Left lung (tissue), 14 donors: ENCODE measurements at places on chromosomes 3 and 15. TPM values are rescaled to one million over a fixed set of nuclear protein-coding genes. Genes with fewer than 3 reads are reported as not detected.

DNA sequence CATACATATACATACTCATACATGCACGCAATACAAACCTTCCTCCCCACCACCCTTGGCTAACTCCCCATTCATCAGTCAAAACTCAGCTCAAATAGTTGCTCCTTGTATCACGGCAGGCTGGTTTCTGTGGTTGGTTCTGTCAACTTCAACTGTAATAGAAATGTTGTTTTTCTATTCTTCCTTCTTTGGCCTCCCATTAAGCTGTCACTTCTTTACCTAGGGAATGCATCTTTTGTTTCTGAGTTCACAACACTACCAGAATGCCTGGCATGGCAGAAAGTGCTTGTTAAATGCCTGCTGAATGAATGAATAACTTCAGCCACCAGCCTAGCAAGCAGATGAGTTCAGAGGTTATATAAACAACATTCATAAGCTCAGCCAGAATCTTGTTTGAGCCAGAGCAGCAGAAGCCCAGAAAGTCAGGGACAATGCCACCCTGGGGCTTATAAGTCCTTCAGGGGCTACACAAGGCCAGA lies 63.1 kb downstream of the B3GALNT1 start:
- no peaks in the 10 kb centered on the region for H3K4me1 ChIP-seq
- H3K4me3 ChIP-seq, result no peak overlapping the region
- H3K36me3 ChIP-seq, result no peaks in the 10 kb centered on the region
- H3K27me3 ChIP-seq, result no peaks in the 10 kb centered on the region
- no peak overlapping the region for H3K27ac ChIP-seq

GRCh38 chr3:17233398-17233800 lies 348.6 kb downstream of the PLCL2 start:
- DNase-seq, result peak; percentile 11
- no peaks in the 10 kb centered on the region for H3K36me3 ChIP-seq
- H3K27me3 ChIP-seq, result no peaks in the 10 kb centered on the region
- H3K27ac ChIP-seq, result no peak overlapping the region
- H3K4me1 ChIP-seq, result no peaks in the 10 kb centered on the region

DNA sequence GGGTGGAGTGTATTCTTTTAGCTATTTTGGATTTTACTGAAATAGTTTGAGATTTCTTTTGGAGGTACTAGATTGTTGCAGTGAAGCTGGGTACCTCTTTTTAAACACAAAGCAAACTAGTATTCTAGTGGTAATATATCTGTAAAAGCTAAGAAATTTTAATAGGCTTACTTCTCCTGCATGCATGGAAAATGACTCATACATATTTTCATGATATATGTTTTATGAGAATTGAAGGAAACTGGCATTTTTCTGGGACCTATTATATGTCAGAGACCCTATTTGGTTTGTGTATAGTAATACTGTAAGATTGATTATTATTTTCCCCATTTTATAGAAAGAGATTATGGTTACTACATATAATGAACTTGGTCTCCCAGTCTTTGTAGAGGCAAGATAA lies 851.0 kb downstream of the DIPK2A start:
- no peaks in the 10 kb centered on the region for H3K27me3 ChIP-seq
- H3K36me3 ChIP-seq, result no peaks in the 10 kb centered on the region
- no peaks in the 10 kb centered on the region for H3K4me1 ChIP-seq
- no peak overlapping the region for H3K27ac ChIP-seq
- H3K4me3 ChIP-seq, result no peak overlapping the region

- no peak overlapping the region for H3K27ac ChIP-seq
- DNase-seq, result no peak
- no peak overlapping the region for H3K4me3 ChIP-seq
- H3K4me1 ChIP-seq, result no peaks in the 10 kb centered on the region
Observed at GRCh38 chr3:88044411-88044810, 14.4 kb downstream of the CGGBP1 start.

DNA sequence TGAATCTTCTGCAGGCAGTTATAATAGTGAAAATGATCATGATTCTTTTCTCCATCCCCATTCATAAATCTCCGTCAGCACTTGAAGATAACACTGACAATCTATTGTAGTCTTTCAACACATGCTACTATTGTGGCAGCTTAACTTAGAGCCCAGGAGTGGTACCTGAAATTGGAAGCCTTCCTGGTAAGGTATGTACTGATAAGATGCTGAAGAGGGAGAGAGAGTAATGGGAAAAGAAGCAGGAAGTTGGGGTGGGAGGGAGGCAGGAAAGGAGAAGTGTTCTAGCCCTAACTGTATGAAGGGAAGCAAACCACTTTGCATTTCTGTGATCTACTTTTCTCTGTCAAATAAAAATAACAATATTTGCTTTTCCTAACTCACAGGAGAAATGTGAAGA lies 197.4 kb upstream of the RORA start:
- H3K36me3 ChIP-seq, result no peaks in the 10 kb centered on the region
- no peaks in the 10 kb centered on the region for H3K4me1 ChIP-seq
- no peak for DNase-seq
- no peak overlapping the region for H3K27ac ChIP-seq
- H3K27me3 ChIP-seq, result no peaks in the 10 kb centered on the region

GRCh38 chr15:49697121-49697520 lies 76.3 kb downstream of the DTWD1 start:
- no peak overlapping the region for H3K27ac ChIP-seq
- H3K4me3 ChIP-seq, result no peak overlapping the region
- no peak for DNase-seq
- no peaks in the 10 kb centered on the region for H3K27me3 ChIP-seq

GRCh38 chr3:8482263-8482662 lies 19.4 kb upstream of the LMCD1 start:
- H3K27me3 ChIP-seq, result no peaks in the 10 kb centered on the region
- no peak for DNase-seq
- peaks cover 23% of the 10 kb centered on the region for H3K4me1 ChIP-seq
- no peak overlapping the region for H3K4me3 ChIP-seq
- peak overlapping the region; percentile 84 for H3K27ac ChIP-seq

GRCh38 chr15:56371495-56372147 lies 6.4 kb downstream of the TEX9 start:
- no peak overlapping the region for H3K4me3 ChIP-seq
- no peaks in the 10 kb centered on the region for H3K27me3 ChIP-seq
- DNase-seq, result no peak
- H3K27ac ChIP-seq, result no peak overlapping the region
- no peaks in the 10 kb centered on the region for H3K4me1 ChIP-seq

DNA sequence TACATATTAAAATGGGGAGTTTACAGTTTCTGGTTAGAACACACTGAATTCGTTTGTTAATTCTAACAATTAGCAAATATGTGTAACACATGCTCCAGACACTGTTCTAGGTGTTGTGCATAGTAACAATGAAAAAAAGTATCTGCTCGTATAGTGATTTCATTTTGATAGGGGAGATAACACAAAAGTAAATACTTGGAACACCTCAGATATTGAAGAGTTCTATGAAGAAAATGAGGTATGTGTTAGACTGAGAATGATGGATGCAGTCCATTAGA lies 6.8 kb upstream of the TMF1 start:
- H3K4me1 ChIP-seq, result no peaks in the 10 kb centered on the region
- H3K27me3 ChIP-seq, result no peaks in the 10 kb centered on the region
- DNase-seq, result no peak
- H3K36me3 ChIP-seq, result peaks cover 77% of the 10 kb centered on the region

GRCh38 chr3:105864212-105864611 lies 4.6 kb downstream of the CBLB start:
- H3K27ac ChIP-seq, result no peak overlapping the region
- peaks cover 3% of the 10 kb centered on the region for H3K36me3 ChIP-seq
- no peak overlapping the region for H3K4me3 ChIP-seq
- DNase-seq, result no peak
- peaks cover 12% of the 10 kb centered on the region for H3K4me1 ChIP-seq
- H3K27me3 ChIP-seq, result no peaks in the 10 kb centered on the region

DNA sequence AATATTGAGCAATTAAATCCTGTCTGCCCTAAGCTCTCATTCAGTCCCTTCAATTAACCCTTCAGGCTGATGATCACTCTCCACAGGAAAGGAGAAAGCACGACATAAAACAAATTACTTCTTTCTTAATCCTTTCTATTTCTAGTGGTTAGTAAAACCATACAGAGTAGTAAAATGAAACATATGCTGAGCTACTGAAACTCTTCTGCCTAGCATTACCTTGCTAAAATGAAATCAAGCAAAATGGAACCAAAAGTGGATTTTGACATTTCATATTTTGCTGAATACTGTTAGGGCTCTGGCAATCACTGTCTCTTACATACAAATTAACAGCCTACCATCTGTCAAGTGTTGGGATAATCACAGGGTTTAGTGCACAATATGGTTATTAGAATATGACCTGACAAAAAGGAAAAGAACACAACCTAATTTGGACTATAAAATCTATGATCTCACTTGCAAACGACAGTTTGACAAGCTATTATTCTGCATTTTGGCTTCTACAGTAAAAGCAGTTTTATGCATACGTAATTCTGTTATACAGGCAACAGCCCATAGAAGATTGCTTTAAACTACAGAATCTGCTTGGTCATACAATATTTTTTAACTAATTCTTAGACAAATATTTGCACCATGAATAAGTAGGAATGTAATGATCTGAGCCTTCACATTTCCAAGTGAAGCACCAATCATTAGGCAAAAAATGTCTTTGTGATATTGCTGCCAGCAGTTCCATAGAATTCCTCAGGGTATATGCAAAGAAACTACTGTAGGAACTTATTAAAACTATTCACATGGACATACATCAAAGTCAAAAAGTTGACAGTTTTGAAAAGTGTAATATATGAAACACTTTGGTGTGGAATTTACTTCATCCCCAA lies 105.0 kb downstream of the FHIT start:
- no peak overlapping the region for H3K27ac ChIP-seq
- no peaks in the 10 kb centered on the region for H3K4me1 ChIP-seq
- H3K36me3 ChIP-seq, result no peaks in the 10 kb centered on the region
- no peaks in the 10 kb centered on the region for H3K27me3 ChIP-seq
- no peak overlapping the region for H3K4me3 ChIP-seq

DNA sequence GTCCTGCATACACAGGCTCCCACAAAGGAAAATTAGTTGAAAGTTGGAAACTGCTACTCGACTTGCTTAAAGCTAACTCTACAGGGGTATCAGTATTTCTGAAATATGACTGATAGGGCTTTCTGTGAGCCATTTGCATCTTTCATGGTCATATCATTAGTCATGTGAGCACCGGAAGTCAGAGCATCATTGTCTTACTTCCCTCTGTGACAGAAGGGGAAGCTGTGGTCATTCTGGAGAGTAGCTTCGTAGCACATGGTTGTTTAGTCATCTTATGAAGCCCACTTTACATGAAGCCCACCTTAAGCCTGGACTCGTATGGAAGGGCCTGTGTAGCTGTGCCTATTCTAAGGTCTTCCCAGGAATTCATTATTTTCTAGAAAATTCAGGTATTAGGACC lies 69.0 kb downstream of the COL6A5 start:
- H3K4me1 ChIP-seq, result no peaks in the 10 kb centered on the region
- H3K27ac ChIP-seq, result no peak overlapping the region
- no peak overlapping the region for H3K4me3 ChIP-seq
- H3K36me3 ChIP-seq, result no peaks in the 10 kb centered on the region
- no peak for DNase-seq
- H3K27me3 ChIP-seq, result no peaks in the 10 kb centered on the region

CFAP92 gene
- total RNA-seq, result 1.7 TPM

ONECUT1 gene
- not detected for total RNA-seq

CFAP100 gene
- total RNA-seq, result not detected

NPAP1 gene
- 0.13 TPM for total RNA-seq

TNFSF10 gene
- 95.2 TPM for total RNA-seq
